Activated CD4-positive, alpha-beta T cell treated with anti-CD3 and anti-CD28 coated beads, Interleukin-2, amount 10 ng/mL, durations not matched to agents 7 days and 5 days (primary cell): ENCODE measurements at places on chromosomes 1 and 21.

DNA sequence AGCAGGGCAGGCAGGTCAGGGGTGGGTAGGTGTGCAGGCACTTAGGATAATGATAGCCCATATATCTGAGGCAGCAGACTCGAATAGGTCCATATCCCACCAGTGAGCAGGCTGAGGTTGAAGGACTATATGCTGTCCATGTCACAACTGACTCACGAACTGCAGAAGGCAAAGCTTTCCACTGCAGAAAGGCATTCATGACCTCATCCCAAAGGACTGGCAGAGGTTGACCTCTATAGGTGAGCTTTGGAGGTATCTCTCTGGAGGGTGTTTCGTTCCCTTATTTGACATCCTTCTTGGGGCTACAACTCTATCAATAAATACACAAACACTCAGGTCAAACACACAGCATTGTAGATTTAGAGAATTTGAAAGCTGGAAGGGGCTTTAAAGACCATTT, 42.8 kb upstream of the MARK1 start:
- DNase-seq = no peak

DNA sequence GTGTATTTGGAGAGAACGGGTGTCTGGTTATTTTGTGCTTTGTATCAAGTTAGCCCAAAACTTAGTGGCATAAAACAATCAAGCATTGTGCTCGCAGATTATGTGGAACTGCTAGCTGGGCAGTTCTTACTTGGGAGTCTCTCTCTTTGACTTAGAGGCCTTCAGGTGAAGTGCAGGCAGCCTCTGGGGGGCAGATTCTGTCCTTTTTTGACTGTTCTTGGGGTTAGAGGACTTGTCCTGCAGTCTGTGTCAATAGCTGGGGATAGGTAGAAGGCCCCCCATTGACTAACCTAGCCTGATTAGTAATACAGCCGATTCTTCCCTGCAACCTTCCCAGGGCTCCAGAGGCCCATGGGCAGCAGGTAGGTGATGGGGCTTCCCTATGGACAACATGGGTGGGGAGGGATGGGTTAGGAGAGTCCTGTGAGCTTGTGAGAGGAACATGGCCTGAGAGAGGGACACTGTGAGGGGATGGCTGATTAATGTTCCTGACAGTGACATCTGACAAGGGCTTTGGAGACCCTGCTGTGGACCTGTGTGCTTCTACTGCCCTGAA, 37.2 kb upstream of the ACOT11 start:
- DNase-seq = no peak

DNA sequence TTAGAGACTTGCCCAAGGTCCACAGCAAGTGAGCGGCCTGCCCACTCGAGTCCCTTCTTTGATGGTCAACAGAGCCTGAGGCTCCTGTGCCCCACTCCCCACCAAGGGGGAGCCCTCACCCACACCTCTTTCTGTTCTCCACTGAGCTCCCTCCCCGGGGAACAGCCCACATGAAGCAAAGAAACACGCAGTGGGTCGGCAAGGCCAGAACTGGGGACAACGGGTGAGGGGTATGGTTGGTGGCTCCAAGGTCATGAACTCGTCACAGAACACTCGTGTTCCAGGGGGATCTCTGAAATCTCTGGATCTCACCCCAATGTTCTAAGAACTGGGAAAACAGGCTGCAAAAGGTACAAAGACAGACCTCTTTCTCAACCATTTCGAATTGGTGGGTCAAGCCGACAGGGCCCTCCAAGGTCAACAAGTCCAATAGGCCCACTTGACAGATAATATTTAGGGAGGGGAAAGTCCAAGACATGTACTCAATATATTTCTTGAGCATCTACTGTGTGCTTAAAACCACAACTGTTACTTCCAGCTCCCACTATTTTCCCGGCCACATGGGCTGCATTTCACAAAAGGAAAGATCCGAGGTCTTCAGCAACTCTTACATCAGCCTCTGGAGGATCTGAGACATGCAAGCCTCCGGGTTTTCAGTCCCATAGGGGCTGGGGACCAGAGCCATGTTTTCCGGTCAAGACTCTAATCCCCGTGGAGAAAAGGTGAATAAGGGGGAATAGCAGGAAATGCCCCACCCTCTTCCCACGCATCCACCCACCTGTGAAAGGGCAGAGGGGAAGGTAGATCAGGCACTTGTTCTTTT, 1.1 kb upstream of the RAP1GAP start:
- no peak for DNase-seq

- peak; percentile 49 for DNase-seq
Measured at GRCh38 chr21:46425571-46425970, 33.1 kb upstream of the DIP2A start.
